Right lung (tissue), 10 donors: ENCODE measurements at places on chromosomes 7 and 10. TPM values are rescaled to one million over a fixed set of nuclear protein-coding genes. Genes with fewer than 3 reads are reported as not detected.

DNA sequence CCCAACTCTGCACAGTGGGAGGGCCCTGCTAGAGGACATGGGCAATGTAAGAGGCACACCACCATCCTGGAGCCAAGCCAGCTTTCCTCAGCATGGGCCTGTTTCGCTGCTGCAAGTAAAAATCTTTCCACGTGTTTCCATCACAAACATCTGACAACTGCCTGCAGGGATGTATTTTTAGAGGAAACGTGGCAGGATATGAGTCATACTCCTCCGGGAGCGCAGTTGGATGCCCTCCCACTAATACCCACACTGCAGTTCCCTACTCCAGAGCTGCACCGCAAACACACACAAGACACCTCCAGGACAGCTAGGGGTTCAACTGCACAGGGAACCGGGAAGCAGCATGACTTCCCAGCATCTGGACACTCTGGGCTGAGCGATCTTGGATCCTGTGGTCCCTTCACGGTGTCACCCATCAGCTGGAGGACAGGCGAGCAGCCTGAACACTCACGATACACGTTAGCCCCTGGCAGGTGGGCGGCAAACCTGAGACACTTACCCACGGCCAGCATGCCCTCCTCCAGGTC lies 26.1 kb downstream of the PLAC9 start:
- DNase-seq = peak; percentile 72

DNA sequence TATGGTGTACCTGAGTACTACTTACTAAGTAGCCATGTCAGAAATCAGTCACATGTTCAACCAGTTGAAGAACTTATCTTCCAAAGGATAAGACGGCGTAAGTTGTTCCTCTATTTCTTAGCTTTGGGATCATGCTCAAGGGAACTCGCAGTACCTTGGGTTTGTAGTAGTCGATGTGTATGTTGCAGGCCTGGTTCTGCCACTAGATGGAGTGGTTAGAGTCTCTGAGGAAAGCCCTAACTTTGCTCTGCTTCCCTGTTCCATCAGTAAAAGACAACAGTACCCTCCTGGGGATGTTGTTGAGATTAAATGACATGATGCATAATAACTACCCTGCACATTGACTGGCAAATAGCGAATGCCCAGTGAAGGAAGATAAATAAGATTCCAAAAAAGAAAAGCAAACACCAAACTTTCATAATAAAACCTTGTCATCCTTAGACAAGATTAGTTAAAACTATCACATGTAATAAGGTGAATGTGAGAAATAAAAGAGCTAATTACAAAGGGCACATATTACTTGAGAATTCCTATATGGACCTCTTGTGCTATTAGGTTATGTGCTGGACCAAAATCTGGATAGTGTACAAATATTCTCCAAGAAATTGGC lies 165.9 kb downstream of the ABCA13 start:
- DNase-seq = no peak

DNA sequence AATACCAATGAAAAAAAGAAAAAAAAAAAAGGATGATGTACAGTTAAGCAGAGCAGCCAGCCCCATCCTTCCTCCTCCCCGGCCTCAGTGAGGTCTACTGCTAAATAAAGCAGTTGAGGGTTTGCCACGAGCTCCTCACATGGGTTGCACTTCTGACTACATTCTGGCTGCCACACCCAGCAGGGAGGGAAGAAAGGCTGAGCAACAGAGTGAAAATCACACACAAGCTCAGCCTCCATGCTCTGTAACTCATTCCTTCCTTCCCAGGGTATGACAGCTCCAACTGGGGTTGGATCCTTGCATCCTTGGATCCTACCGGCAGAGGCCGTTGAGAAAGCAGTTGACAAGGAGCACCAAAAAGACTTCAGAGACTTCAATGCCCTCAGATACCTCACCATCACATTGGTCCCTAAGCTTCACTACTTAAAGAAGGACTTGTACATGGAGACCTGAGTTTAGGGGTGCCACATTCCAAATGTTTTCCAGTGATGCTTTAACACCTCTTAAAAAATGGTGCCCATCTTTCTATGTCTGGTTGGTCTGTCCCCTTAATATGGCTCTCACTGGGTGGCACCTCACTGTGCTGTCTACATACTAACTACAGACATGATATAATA lies 52.9 kb upstream of the PIK3CG start:
- no peak for DNase-seq

DNA sequence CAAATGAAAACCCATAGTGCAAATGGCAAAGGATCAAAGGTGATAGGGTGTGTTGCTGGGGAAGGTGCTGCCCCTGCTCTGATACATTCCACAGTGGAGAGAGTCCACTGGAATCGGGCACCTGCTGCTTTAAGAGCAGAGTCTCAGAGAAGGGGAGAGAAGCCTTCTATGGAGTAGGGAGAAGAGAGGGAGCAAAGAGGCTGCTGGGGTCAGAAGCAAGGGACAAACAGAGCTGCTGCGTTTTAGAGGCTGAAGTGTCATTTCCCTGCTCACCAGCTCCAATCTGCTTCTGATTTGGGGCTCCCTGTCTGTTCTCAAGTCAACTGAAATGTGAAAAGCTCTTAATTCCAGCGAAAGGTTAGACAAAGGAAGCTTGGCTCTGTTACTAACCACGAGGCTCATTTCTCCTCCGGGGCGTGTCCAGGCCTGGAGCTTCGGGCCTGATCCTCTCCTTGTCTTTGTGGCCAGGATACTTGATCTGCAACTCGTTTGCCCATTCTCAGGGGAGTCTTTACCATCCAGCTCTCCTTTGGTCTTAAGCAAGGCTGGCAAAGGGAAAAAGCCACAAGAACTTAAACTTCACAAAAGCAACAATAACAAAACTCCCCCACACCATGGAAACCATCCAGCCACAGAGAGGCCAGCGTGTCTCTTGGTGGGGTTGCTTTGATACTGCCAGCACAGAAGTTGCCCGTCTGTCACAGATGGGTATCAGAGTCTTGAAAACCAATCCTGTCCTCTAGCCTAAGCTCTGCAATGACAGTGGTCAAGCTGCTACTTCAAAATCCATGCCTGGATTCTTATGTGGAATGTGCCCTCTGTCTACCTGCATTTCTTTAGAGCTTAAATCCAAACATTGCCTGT lies 692.6 kb downstream of the SUGCT start:
- no peak for DNase-seq

- DNase-seq = no peak
These were observed 567.8 kb upstream of the NRG3 start for GRCh38 chr10:81306971-81307782.

MEIG1 gene
- polyA plus RNA-seq = 1.3 TPM
